Activated CD4-positive, alpha-beta T cell treated with anti-CD3 and anti-CD28 coated beads, Interleukin-2, amount 50 U/mL, for 48 hours (primary cell): ENCODE measurements at places on chromosomes 4 and X.

DNA sequence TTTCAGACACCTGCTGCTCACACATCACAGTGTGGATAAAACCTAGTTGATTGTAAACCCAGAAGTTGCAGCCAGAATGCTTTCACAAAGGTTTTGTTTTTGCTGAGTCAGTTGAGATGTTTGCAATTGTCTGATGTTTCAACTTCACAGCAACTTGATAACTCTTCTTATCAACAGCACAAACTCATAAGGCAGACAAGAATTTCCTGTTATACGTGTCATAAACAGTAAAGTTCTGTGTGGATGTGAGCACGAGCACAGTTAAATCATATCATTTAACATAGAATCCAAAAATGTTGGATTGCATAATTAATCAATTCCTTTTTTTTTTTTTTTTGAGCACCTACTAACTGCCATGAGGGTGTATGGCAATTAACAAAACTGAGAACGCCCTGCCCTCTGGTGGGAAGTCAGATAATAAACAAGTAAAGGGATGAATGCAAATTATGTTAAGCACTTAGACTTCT lies 512.2 kb downstream of the PDHA2 start:
- peak; percentile 7 for DNase-seq

GRCh38 chr4:52059372-52059771 lies 8.3 kb downstream of the SPATA18 start:
- no peak for DNase-seq

DNA sequence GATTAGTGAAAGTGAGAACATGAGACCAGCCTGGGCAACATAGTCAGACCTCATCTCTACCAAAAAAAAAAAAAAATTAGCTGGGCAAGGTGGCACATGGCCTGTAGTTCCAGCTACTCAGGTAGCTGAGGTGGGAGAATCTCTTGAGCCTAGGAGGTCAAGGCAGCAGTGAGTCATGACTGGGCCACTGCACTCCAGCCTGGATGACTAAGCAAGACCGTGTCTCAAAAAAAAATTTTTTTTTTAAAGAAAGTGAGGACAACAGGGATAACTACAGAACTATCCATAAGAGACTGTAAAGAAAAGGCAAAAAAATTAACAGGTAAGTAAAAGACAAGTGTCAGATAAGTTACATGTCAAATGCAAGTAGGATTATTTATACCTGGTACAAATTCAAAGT lies 13.5 kb upstream of the SPP1 start:
- DNase-seq = no peak

DNA sequence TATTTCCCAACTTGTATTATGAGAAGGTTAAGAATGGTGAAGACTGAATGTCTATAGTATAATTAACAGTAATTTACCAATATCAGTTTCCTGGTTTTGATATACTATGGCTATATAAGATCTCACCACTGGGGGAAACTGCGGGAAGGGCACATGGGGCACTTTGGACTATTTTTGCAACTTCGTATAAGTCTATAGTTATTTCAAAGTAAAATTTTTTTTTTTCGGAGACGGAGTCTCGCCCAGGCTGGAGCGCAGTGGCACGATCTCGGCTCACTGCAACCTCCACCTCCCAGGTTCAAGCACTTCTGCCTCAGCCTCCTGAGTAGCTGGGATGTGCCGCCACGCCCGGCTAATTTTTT lies 46.1 kb downstream of the CXorf58 start:
- DNase-seq = no peak

GRCh38 chr4:25654971-25655963 lies at the start of gene SLC34A2:
TSS of gene SLC34A2 (plus strand) at chr4:25655851. CDS start at chr4:25662501, 6,650 bp downstream.
- no peak for DNase-seq

DNA sequence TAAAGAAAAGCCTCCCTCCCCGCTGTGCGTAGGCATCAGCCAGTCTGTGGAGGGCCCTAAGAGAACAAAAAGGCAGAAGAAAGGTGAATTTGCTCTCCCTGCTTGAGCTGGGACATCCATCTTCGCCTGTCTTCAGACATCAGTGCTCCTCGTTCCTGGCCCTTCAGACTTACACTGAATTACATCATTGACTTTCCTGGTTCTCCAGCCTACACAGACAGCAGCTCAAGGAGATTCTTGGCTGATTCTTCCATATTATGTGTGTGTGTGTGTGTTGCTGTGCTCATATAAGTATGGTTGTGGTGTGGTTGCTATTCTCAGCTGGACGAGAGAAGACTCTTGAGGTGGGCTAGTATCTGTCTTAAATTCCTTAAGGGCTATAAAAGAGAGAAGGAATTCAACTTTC lies 35.5 kb upstream of the CD99L2 start:
- DNase-seq = no peak

DNA sequence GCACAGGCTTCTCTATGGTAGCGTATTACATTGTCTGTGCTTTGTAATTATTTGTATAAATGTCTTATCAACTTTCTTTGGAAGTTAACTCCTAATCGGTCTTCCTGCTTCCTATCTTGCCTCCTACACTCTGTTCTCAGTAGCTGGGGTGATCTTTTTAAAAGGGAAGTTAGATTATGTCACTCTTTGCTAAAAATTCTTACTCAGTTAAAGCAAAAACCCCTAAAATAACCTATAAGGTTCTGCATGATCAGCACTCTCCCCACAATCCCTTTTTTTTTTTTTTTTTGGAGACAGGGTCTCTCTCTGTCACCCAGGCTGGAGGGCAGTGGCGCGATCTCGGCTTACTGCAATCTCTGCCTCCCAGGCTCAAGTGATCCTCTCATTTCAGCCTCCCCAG lies 2.6 kb upstream of the PRPS1 start:
- no peak for DNase-seq

DNA sequence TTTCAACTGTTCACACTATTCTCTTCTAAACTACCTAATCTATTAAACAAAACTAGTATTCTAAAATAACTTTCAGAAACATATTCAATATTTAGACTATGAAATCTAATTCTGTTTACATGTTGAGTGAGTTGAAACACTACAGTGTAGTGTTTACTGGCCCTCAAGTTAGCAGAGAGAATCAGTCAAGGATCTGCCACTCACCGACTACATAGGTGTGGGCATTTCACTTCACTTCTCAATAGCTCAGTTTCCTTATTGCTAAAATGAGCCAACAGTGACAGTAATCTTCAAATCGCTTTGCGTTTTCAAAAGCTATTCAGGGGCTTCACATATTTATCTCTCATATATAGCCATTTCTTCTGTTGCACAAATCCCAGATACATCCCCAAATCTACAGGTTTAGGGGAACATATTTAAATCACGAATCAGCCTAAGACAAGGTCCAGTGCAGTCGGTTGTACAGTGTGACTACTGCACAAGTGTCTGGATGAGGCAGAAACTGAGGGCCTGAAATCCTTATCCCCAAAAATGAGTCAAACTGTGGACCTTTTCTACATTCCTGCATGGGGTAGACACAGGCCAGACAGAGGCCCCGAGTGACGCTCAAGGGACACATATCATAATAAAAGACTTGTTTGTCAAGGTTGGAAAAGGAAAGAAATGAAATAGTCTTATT lies 129.8 kb downstream of the PPP3CA start:
- no peak for DNase-seq

DNA sequence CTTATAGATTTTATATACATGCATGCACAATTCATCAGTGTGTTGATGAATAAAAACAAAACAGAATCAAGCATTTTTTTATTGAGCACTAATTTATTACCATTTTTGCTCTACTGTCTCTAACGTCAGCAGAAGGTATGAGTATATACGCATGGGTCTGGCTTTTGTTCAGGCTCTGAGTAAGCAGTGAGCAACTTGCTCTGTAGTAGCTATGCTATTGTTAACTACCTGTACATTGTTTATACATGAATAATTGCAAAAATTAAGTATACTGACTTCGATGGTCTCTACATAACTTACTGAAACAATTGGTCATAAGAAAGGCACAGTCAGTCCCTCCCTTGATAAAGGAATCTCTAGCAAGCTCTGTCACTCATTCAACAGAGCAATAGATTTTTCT lies 122.9 kb downstream of the RS1 start:
- DNase-seq = no peak

GRCh38 chrX:129772796-129773431 lies 6.8 kb upstream of the SASH3 start:
- peak; percentile 43 for DNase-seq

DNA sequence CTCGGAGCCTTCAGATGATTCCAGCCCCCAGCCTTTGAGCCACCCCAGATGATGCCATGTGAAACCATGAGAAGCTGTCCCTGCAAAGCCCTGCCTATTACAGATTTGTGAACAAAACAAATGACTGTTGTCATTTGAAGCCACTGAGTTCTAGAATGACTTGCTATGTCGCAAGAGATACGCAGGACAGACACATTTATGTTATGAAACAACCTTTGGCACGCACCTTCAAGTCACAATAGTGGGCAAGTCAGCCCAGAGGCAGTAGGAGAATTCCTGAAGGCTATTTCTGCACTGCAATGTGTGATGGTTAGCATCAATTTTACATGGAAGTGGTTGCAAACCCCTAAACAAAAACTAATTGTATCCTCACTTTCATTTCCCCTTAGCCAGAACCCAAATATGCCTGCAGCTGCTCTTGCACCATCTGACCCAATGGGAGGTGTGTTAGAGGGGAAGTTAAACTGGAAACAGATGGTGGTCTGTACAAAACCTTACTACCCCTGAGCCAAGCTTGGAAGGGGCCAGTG lies 174.4 kb upstream of the ATP6AP2 start:
- no peak for DNase-seq

GRCh38 chrX:19535476-19535875 lies 20.2 kb upstream of the MAP3K15 start:
- no peak for DNase-seq

- DNase-seq = no peak
Observed at GRCh38 chr4:174665799-174666198, 143.5 kb upstream of the HPGD start.

- no peak for DNase-seq
Observed at GRCh38 chr4:34771632-34772031, 1472.7 kb downstream of the ARAP2 start.
